HuH-7.5 (cell line): ENCODE measurements at places on chromosomes 3 and 15.

GRCh38 chr3:88440701-88441100 is 290.9 kb downstream of the C3orf38 start:
- DNase-seq, result no peak

- no peak for DNase-seq
These were observed 806 bp upstream of the CERS3 start for GRCh38 chr15:100529556-100529955.

GRCh38 chr3:43879166-43879565 is 188.4 kb downstream of the ABHD5 start:
- DNase-seq, result no peak

DNA sequence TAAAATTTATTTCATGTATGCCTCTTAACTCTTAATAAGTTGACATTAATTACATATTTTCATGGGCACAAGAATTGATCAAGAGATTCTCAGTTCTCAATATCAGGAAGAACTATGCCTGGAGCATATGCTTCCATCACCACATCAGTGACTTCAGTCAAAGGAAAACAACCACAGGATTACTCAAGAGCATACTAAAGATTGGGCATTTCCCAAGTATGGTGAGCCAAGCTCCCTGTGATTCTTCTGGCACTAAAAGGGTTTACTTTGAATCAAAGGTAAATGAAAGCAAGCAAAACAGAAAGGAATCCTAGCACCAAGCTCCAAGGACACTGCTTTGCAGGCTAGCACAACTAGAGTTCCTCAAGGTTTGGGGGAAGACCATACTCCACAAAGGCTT is 44.6 kb downstream of the FMN1 start:
- DNase-seq, result no peak

- no peak for DNase-seq
These were observed 102.7 kb upstream of the UMPS start for GRCh38 chr3:124627501-124627908.

DNA sequence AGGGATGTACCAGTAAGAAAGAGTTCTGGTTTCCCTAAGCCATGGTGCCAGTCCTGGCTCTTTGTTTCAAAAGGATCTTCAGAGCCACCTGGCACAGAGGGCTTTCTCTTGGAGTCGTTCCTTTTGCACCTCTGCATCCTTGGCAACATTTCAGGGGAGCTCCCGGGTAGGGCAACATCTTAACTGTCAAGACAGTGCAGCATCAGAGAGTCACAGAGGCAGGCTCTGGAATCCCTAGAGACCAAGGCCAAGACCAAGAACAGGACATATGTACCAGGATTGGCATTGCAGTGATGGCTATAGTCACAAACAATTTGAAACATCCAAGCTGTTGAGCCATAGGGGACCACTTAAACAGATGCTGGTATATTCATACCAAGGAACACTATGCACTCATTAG is 129.4 kb upstream of the ADPGK start:
- DNase-seq, result no peak

DNA sequence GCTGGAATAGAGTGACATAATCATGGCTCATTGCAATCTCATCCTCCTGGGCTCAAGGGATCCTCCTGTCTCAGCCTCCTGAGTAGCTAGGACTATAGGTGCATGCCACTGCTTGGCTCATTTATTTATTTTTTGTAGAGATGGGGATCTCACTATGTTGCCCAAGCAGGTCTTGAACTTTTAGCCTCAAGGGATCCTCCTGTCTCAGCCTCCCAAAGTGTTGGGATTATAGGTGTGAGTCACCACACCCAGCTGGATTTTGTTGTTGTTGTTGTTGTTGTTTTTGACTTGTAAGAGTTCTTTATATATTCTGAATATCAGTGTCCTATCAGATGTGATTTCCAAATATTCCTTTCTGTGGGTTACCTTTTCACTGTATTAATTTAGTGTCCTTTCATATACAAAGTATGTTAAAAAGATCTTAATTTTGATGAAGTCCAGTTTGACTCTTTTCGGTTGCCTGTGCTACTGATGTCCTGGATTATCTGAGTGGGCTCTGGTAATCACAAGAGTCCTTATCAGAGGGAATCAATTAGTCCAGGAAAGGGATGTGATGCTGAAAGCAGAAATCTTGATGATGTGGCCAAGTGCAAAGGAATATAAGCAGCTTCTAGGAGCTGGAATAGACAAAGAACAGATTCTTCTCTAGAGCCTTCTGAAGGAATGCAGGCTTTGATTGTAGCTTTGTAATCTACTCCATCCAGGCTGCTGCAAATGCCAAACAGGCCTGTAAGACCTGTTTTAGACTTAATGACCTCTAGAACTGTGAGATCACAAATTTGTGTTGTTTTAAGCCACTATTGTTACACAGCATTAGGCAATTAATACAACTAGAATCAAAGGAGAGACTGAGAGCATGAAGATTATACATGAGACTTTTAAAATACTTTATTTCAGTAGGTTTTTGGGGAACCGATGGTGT is 30.2 kb downstream of the NCK1 start:
- no peak for DNase-seq

DNA sequence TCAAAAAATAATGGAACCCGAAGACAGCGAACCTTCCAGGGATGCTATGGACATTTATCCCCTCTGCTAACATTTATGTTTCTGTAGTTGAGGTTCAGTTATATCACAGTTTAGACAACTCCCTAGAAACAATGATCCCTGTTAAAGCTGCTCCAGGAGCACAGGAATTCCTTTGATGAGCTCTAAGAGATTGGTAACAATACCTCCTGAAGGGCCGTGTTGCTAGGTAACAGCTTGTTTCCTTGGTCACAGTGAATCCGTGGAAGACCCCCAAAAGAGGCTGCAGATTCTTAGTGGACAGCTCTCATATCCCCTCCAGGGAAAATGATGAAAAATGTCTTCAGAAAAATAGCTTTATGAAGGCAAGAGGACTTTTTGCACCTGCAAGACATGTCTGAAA is 160.2 kb downstream of the SERPINI1 start:
- no peak for DNase-seq

GRCh38 chr3:117217760-117218316 is 508.3 kb downstream of the TUSC7 start:
- DNase-seq, result no peak

- no peak for DNase-seq
These were observed 8.8 kb upstream of the OCA2 start for GRCh38 chr15:28107904-28108275.

DNA sequence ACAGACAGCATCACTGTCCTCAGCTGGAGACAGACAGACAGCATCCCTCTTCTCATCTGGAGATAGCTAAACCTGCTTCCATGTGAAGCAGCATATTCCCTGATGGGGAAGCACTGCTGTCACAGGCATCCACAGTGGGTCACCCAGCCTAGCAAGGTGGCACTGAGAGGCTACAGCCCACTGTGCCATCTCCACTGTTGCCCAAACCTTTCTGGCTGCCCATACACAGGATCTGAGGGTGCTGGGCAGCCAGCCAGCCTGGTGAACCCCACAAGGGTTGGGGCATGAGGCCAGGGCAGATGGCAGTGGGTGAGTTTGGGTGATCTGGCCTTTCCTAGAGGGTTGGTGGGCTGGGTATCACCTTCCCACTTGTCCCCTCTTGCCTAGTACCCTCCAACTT is 11.7 kb downstream of the CHST13 start:
- no peak for DNase-seq

- no peak for DNase-seq
These were observed 8.6 kb downstream of the PKM start for GRCh38 chr15:72222393-72222792.

GRCh38 chr3:18438586-18438985 is 13.4 kb upstream of the SATB1 start:
- DNase-seq, result no peak

DNA sequence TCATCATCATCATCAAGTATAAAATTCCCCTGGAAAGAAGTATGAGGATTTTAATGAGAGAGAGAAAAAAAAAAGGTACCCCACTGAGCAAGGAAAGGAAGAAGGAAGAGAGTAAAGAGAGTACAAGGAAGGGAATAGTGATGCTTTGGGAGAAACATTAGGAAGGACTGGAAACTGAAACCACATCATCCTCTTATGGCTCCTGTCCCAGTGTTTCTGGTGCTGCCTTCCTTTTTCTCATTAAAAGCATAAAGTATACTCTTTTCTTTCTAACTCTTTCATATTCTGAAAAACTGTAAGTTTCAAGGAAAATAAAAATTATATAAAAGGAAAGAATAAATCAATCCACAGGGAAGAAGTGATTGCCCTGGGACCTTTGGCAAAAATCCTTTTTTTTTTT is 616.4 kb upstream of the CBLB start:
- no peak for DNase-seq

DNA sequence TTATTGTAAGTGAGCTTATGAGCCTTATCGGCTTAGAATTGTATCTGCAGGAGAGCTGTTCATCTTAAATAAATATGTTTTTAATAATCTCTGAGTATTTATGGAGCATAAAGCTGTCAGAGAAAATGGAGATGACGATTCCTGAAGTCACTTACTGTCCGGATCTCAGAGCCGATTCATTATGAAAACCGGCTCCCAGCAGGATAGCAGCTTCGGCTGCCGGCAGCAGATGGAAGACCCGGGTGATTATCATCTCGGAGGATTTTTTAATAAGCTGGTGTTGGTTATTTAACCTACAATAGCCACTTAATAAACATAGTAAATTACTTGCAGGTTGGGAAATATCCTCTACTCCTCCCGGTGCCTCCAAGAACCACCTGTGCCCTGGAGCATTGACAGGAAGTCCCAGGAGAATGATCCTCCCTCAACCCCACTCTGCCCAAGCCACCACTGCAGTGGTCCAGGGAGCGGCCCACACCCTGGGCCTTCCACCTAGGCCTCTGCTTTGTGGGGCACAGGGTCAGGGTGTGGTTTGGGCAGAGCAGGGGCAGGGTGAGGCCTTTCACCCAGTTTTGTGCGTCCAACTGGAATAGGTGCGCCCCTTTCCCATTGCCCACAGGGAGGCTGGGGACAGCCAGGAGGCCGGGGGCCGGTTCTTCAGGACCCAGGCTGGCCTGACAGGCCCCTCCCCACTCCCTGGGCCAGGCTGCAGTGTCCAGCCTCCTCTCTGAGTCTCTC is 42.2 kb upstream of the PRR23E start:
- DNase-seq, result no peak

DNA sequence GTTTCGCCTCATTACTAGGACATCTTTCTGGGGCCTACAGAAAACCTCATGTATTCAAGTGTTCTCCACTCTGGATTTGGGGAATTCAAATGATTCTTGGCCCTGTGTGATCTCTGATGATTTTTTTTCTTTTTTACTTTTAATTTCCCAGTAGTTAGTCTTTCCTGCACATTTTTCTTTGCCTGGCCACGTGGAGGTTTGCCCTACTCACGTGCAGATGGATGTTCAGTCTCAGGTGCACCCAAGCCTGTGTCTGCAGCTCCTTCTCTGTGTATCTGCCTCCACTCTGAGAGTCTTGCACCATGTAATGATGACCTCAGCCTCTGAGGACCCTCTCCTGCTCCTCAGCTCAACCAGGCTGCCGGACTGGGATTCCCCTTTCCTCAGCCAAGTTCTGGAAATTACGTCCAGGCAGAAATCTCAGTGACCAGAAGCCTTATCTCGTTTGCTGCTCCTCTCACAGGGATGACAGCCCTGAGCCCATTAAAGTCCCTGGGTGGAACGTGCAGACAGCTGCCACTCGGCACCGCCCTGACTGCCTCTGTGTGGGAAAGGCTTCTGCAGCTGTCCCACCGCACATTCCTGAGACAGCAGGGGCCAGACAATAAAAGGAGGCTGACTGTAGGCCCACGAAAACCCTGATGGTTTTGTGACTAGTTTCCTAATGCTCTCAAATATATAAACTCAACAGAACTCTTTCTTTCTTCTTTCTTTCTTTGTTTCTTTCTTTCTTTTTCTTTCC is 31.4 kb upstream of the GABRB3 start:
- DNase-seq, result no peak

DNA sequence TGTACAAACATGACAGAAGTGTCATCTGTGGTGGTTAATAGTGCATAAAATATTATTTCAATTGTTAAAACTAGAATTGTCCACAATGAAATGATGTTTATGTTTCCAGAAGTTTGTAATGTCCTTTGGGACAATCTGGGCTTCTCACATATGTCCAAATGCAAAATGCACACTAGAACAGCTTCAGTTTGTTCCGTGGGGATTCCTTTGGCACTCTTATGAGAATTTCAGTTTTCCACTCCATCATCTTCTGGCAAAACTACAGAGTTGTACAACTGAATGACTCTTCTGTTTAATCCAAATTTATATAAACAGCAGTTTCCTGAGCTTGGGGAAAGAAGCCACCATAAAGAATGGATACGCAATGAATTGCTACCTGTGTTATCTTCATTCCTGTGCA is 2.0 kb upstream of the OR5H6 start:
- DNase-seq, result no peak

- no peak for DNase-seq
These were observed 104.9 kb downstream of the NSUN3 start for GRCh38 chr3:94167796-94168195.

DNA sequence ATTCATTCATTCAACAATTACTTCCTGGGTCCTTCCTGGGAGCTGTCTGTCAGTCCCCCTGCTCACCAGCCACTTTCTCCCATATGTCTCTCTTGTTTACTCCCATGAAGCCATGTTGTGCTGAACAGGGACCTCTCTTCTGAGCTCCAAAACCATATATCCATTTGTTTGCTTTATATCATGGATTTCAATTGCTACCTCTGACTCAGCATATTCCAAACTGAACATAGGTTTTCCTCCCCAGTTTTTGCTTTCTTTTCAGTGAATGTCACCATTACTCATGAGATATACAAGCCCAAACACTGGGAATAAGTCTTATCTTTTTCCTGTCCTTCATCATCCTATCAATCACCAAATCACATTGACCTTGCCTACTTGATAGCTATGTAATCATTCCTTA is 152.5 kb upstream of the P2RY1 start:
- no peak for DNase-seq
